ENCODE measurements at places on chromosomes 16 and 17.

GRCh38 chr17:77509599-77509998, 368.8 kb downstream of the SEC14L1 start:
- no peak for DNase-seq

DNA sequence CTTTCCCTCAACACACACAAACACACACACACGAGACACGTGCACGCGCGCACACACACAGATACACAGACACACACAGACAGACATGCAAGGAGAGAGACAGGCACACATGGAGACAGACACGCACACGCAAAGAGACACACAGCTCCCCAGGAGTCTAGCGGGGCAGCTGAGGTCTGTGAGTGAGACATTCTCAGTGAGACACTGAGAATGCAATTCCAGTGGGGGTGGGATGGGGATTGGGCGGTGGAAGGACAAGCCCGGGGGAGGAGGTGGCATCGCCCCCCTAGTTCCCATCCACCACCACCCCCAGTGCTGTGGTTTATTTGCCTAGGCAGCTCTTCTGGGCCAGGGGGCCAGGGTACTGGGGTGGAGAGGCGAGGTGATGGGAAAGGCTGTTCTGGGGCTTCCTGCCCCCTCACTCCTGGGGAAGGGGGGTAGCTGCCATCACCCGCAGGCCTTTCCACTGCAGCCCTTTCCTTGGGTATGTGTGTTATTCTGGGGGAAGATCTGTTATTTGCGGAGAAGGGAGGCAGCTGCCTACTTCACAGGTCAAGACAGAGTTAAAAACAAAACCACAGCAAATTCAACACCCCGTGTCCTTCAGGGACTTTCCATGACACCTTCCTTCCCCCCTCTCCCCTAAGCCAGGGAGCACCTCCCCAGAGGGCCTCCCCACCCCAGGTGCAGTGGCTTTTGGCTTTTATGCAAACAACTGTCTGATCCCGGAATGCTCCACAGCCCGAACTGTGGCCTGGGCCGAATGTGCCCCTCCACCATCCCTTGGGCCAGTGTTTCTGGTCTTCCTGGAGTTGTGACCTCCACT, 18.0 kb downstream of the GRB7 start:
- no peak for DNase-seq

- no peak for DNase-seq
Observed at GRCh38 chr17:72602517-72603419, 481.9 kb downstream of the SOX9 start.

GRCh38 chr17:75344666-75345065, 55.4 kb upstream of the SLC25A19 start:
- DNase-seq: no peak

GRCh38 chr16:9870962-9871361, 311.3 kb downstream of the GRIN2A start:
- DNase-seq: no peak

- no peak for DNase-seq
Observed at GRCh38 chr16:83653785-83654184, 154.0 kb upstream of the HSBP1 start.

DNA sequence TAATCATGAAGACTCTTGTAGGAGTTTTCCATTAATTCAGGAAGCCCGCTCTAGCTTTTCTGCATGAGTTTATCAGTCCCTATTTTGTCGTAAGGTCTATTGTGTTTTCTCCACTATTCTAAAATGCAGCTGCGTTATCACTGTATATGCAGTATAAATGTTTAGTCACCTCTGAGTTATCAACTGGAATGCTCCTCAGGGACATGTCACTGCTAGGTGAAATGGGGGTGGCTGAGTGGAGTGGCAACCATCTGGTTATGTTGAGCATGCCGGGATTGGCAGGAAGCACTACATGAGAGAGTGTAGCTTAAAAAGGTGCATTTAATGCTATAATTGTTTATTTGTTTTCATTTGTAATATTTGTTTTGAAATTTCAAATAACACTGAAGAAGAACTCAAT, 285.2 kb upstream of the ELAC2 start:
- no peak for DNase-seq

DNA sequence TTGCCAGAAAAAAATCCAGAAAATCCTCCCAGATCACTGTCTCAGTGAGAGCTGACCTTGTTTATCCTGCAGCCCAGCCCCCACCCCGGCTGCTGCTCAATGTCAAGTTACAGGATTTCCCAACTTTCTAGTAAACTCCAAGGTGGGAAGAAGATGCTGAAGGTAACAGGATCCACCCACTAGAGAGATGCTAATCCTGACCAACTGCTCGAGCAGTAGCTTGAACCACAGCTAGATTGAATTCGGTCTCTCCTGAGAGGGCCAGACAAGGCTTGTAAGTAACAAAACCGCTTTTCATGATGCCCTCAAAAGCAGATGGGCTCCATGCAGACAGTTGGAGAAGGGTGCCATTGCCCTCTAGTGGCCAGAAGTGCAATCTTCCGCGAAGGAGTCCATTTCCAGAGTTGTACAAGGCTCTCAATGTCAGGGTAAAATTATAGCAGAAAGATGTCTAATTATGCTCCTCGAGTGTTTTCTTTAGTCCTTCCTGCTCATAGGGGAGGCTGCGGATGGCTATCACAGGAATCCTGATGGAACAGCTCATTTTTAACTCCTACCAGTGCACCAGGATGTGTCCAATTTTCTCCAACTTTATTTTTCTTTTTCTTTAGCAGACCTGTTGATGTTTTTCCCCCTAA, 3.9 kb downstream of the CDH11 start:
- peak; percentile 93 for DNase-seq

- no peak for DNase-seq
Observed at GRCh38 chr17:46194393-46195216, 1.4 kb upstream of the KANSL1 start.

DNA sequence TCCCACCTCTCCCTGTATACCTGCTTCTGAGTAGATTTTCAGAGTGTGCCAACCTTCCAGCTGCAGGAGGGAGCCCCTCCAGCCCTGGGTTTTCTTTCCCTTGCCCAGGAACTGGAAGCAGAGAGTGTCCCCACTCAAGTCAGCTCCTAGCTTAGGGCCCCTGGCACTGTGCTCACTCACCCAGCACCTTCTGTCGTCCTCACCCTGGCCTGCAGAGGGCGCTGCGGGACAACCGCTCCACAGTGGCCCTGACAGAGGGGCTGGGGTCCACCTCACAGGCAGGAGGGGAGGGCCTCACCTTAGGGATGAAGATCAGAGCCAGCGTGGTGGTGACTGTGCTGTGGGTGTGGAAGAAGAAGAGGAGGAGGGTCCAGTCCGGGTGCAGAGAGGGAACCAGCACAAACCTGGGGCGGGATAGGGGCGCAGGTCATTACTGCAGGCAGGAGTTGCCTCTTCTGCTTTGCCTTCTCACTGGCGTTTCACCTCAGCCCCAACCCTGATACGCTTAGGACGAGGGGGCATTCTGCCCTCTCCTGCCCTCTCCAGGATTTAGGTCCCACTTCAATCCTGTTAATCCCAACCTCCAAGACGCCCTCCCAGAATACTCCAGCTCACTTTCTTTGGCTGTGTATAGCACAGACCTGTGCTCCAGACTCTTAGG, 10.0 kb downstream of the GPR179 start:
- peak; percentile 33 for DNase-seq

DNA sequence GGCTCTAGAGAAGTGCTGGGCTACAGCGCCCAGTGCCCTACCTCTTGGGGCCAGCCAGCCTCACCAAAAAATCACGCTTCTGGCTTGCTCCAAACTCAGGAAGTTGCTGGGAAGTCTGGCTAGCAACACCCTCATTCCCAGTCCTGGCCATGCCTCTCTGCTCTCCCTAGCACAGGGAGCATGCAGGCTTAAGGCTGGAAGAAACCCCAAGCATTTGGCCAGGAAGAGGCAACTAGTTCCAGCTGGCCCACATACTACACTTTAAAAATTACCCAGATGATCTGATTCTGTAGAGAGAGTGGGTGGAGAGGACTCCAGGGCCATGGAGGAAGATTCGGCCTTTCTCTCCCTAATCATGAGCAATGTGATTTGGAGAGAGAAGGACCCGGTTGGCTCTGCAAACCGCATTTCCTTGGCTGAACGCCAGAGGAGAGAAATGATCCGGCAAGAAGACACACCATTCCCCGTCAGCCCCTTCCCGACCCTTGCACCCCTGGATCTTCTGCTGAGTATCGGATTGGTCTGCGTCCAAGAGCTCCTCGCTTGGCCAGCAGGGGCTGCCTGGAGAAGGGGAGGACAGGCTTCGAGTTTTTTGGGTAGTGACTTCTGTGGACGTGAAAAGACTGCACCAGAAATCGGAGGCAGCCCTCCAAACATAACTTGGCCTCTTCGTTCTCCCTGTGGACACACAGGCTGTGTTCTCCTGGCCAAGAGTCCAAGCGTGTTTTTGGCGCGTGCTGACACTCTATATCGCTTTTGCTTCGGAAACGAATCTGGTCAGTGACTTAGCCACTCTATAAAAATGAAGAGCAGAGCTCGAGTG, 406.3 kb downstream of the WWOX start:
- DNase-seq: no peak

GRCh38 chr17:33447090-33447489, 154.0 kb upstream of the ASIC2 start:
- DNase-seq: no peak

DNA sequence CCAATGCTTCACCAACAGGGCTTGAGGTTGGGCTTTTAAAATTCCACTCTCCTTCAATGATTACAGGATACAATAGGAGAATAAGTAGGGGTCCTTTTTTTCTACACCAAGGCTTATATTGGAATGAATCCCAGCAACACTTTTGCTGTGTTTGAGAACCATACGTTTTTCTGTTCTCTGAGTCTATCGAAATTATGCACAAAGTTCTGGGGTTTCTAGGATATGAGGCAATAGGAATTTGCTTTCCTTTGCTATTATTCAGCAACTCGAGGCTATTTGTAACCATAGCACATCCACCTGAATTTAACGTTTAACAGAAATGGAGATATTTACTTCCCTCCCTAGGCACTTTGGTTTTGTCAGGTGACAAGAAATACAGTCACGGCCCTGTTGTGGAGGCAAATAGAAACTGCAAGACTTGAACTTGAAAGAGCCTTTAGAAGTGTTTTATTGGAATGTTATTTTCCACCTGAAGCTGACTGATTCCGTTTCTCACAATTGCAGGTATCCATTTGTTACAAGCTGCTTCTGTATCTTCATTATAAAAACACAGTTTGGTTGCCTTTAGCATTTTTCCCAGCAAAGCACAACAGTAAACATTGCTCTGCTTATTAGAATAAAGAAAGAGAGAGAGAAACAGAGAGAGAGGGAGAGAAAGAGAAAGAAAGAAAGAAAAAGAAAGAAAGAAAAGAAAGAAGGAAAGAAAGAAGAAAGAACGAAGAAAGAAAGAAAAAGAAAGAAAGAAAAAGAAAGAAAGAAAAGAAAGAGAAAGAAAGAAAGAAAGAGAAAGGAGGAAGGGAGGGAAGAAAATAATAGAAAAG, 109.6 kb downstream of the HS3ST3A1 start:
- DNase-seq: no peak

- DNase-seq: no peak
Observed at GRCh38 chr17:13001991-13002615, 15.7 kb downstream of the ELAC2 start.

- DNase-seq: no peak
Observed at GRCh38 chr17:18185391-18185790, 1.8 kb downstream of the ALKBH5 start.

DNA sequence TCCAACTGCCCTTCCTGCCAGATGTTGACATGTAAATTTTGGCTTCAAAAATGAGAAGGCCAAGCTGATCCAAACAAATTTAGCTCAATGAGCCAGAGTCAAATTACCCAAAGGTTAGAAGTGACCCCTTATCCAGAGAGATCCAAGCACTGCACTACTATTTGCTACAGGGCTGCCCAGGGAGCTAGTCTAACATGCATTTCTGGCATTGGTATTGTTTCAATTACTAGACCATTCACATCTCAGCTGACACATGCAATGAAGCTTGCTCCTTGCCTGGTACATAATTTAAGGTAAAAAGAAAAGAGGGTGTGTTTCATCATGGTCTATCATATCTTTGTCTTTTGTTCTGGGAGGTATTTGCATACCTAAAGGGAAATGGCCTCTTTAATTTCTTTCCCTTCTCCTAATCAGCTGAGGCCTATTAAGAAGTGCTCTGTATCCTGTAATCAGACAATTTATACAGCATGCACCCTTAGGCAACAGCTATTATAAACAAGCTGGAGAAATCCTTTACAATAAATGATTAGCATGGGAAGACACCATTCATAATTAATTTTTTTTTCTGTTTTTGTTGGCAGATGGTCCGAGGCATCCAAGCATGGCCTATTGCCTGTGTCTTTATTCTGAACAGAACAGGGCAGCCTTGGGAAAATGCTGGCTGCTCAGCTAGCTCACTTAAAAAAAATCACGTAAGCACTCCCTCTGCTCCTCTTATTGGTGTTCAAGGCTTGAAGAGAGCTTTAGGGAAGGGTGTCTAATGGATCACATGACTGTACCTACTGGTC, 161.5 kb upstream of the SALL1 start:
- no peak for DNase-seq

- no peak for DNase-seq
Observed at GRCh38 chr17:29571486-29571882, 3.0 kb downstream of the TP53I13 start.

DNA sequence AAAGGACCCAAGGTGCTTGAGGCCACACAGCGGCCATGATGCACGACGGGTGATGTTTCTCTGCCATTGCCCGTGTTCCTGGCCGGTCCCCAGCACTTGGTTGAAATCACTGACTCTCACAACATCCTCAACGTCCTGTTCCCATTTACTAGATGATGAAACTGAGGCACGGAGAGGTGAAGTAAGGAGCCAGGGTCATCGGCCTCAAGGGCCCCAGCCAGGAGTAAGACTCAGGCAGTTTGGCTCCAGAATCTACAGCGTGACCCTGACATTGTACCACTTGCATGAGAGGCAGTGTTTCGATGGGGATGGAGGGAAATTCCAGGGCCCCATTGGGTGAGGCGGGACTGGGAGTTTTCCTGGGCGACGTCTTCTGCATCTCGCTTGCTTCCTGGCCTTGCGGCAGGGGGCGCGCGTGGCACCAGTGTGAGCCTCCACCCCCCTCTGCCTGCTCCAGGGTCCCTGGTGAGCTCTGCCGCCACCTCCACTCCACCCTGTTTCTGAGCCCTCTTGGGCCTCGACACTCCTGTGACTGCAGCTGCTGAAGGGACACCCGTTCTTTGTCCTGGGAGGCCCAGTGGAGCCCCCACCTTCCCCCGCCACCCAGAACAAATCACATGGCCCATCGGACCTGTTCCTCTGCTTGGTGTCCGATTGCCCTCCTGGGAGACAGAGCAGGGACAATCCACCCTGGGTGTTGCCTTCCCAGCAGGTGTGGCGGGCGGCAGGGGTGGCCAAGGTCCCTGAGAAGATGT, 133.0 kb upstream of the GSE1 start:
- peak; percentile 11 for DNase-seq

GRCh38 chr16:67278773-67279295, 498 bp upstream of the PLEKHG4 start:
- no peak for DNase-seq

GRCh38 chr17:42841975-42842685, 2.2 kb upstream of the AOC2 start:
- DNase-seq: no peak

GRCh38 chr17:15945527-15946191, 729 bp downstream of the ADORA2B start:
- DNase-seq: no peak

GRCh38 chr17:40327735-40328385, 18.9 kb downstream of the RARA start:
- DNase-seq: no peak

- no peak for DNase-seq
Observed at GRCh38 chr16:84753412-84754326, 53.9 kb downstream of the USP10 start.

Data from NCI-H460 (cell line).